ENCODE measurements at places on chromosomes 6 and 20. TPM values are rescaled to one million over a fixed set of nuclear protein-coding genes. Genes with fewer than 3 reads are reported as not detected.

DNA sequence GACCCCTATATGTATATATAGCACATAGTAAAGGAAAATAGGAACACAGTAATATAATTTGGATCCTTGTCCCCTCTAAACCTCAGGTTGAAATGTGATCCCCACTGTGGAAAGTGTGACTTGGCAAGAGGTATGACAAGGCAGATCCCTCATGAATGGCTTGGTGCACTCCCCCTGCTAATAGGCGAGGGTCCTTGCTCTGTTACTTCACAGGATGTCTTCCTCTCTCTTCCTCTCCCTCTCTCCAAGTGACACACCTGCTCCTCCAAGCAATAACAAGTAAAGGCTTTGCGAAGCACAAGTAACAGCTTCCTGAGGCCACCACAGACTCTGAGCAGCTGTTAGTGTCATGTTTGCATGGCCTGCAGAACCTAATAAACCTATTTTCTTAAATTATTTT lies 16.4 kb downstream of the ROMO1 start:
- H3K27me3 ChIP-seq = no peaks in the 10 kb centered on the region
- DNase-seq = no peak
- H3K4me1 ChIP-seq = peaks cover 11% of the 10 kb centered on the region

- H3K27ac ChIP-seq = no peak overlapping the region
- no peak for DNase-seq
- peaks cover under 1% of the 10 kb centered on the region for H3K4me1 ChIP-seq
Measured at GRCh38 chr20:15805154-15805553, 768.1 kb downstream of the KIF16B start.

- H3K4me1 ChIP-seq = peaks cover 45% of the 10 kb centered on the region
- no peak for DNase-seq
- H3K36me3 ChIP-seq = no peaks in the 10 kb centered on the region
- H3K27me3 ChIP-seq = no peaks in the 10 kb centered on the region
Measured at GRCh38 chr20:57774951-57775350, 65.1 kb upstream of the PMEPA1 start.

- no peaks in the 10 kb centered on the region for H3K27me3 ChIP-seq
- H3K4me3 ChIP-seq = no peak overlapping the region
- DNase-seq = no peak
- H3K36me3 ChIP-seq = peaks cover 21% of the 10 kb centered on the region
- H3K4me1 ChIP-seq = peaks cover 74% of the 10 kb centered on the region
Measured at GRCh38 chr6:106735828-106736227, 106.5 kb downstream of the QRSL1 start.

DNA sequence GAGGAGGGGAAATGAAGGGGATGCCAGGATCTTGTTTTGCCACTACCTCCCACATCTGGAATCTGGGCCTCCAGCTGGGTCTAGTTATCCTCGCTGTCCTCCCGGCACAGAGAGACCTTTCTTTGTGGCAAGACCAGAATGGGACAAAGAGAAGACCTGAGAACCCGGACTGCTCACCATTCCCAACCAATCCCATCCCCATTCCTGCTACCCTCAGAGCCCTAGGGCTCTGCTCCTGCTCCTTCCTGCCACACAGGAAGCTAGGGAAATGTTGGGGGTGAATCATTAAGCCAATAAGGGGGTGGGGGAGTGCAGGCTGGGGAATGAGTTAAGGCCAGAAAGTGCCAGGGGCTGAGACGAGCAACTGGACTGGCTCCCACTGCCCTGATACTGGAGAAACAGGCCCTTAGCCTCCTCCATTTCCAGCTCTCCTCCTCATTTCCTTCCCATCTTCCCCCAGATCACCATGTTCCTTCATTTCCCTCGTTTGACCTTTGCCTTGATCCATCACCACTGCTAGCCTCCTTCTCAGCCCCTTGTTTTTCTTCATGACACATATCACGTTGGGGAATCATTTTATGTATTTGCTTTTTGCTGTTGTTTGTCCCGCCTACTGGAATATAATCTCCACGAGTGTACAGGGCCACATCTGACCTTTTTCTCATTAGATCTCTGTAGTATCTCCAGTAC lies 4.6 kb upstream of the IER3 start:
- peaks cover 70% of the 10 kb centered on the region for H3K36me3 ChIP-seq
- peak; percentile 58 for DNase-seq
- H3K27ac ChIP-seq = peak overlapping the region; percentile 98
- H3K27me3 ChIP-seq = peaks cover 2% of the 10 kb centered on the region
- peaks cover 67% of the 10 kb centered on the region for H3K4me1 ChIP-seq
- H3K4me3 ChIP-seq = peak overlapping the region; percentile 59

GRCh38 chr6:126175251-126175650 lies 164.7 kb upstream of the CENPW start:
- H3K4me1 ChIP-seq = peaks cover 10% of the 10 kb centered on the region
- no peak for DNase-seq
- H3K27me3 ChIP-seq = no peaks in the 10 kb centered on the region
- H3K36me3 ChIP-seq = no peaks in the 10 kb centered on the region
- H3K27ac ChIP-seq = no peak overlapping the region

DNA sequence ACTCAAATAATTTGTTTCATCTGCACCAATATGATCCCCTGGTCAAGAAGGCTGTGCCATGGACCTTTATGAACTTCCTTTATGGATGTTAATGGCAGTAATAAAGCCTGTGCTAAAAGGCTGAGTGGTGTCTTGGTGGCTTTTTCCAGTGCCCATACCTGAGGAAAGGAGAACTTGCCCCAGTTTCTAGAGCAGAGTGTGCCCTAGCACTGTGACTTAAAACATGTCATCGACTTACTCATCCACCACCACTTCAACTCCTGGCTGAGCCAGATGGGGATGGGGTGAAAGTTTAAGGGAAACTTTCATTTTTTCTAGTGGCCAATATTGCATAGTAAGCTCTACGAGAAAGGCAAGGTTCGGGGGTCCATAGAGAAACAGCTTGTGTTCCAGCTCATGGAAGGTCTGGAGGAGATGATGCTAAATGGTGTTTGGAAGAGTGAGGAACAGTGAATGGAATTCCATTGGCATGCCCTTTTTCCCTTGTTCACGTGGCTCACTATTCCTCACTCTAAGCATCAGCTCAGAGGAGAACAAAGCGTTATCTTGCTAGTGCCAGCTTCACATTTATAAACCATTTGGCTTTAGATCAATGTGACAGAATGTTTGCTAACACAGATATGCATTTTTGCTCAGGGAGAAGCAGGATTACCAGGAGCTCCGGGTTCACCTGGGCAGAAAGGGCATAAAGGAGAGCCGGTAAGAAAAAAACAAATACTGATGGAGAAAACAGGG lies 71.2 kb downstream of the COL19A1 start:
- H3K36me3 ChIP-seq = no peaks in the 10 kb centered on the region
- no peaks in the 10 kb centered on the region for H3K27me3 ChIP-seq
- no peak overlapping the region for H3K27ac ChIP-seq
- no peak for DNase-seq
- peaks cover 22% of the 10 kb centered on the region for H3K4me1 ChIP-seq
- no peak overlapping the region for H3K4me3 ChIP-seq

- peak overlapping the region; percentile 21 for H3K27ac ChIP-seq
- peaks cover 7% of the 10 kb centered on the region for H3K36me3 ChIP-seq
- H3K4me3 ChIP-seq = no peak overlapping the region
- no peak for DNase-seq
- H3K27me3 ChIP-seq = no peaks in the 10 kb centered on the region
- H3K4me1 ChIP-seq = peaks cover 75% of the 10 kb centered on the region
Measured at GRCh38 chr20:47925593-47925992, 140.3 kb upstream of the SULF2 start.

- H3K36me3 ChIP-seq = peaks cover 2% of the 10 kb centered on the region
- no peak overlapping the region for H3K27ac ChIP-seq
- H3K27me3 ChIP-seq = peaks cover 32% of the 10 kb centered on the region
- no peak overlapping the region for H3K4me3 ChIP-seq
Measured at GRCh38 chr20:1286267-1287024, 20.4 kb downstream of the SNPH start.

Gene PRPH2
- total RNA-seq = not detected

Gene SIRPB2
- total RNA-seq = 0.57 TPM

Gene SLC17A1
- not detected for total RNA-seq

Gene CTNNBL1
- total RNA-seq = 113 TPM

Gene RCAN2
- total RNA-seq = 2.2 TPM

Gene ADTRP
- 0.54 TPM for total RNA-seq
